Activated CD4-positive, alpha-beta T cell treated with anti-CD3 and anti-CD28 coated beads for 1 hour (primary cell): ENCODE measurements at places on chromosomes 5 and 9.

- DNase-seq: no peak
Observed at GRCh38 chr5:142316681-142317080, 8.1 kb downstream of the SPRY4 start.

GRCh38 chr9:94017939-94018531 lies 62.9 kb upstream of the BARX1 start:
- DNase-seq: no peak

GRCh38 chr5:122385286-122385685 lies 73.2 kb downstream of the SNCAIP start:
- no peak for DNase-seq

DNA sequence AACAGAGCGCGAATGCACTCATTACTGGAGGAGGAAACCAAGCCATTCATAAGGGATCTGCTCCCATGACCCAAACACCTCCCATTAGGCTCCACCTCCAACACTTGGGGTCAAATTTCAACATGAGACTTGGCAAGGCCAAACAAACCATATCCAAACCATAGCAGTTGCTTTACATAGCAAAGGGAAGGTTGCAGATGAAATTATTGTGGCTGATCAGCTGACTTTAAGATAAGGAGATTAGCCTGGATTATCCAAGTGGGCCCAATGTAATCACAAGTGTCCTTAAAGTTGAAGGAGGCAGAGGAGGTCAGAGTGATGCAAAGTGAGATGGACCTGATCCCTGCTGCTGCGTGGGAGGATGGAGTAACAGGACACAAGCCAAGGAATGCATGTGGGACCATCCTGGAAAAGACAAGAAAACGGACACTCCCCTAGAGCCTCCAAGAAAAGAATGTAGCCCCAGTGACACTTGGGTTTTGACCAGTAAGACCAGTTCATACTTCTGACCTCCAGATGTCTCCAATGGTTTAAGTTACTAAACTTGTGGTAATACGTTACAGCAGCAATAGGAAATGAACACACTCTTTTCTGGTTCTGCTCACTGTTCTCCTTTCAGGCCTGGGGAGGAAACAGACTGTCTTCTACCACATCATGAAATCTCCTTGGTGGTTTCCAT lies 167.3 kb downstream of the GNAQ start:
- DNase-seq: no peak

DNA sequence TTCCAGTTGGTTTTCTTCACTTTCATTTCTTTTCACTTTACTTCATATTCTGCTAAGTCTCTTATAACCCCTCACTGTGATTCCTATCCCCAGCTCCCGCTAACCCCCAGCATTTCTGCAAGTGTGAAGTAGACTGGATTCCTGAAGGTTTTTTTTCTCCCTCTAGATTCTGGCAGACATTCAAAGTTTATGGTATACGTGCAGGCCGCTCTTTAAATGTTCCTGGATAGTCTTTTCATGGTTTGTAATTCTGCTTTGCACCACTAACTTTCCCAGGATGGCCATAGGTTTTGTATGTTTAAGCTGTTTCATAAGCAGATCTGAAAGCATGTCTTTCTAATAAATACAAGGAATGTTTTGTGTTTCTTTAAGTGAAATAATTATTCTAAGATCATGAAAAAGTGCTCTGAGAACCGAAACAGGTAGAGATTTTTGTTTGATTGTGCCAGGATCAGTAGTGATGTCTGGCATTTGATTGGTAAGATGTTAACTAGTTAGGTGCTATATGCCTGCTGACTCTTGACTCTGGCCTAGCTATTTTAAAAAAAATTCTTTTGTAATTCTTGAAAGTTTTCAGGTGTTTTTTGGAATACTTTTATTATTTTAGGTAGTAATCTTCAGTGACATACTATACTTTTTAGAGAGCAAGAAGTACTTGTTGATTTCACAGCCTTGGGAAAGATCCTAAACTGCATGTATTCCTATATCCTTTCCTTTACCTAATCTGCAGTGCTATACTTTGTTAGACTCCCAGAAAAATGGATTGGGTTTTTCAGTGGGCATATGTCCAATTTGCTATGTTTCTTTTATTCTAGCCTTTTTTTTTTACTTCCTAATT lies 29.7 kb downstream of the CNOT6 start:
- no peak for DNase-seq

DNA sequence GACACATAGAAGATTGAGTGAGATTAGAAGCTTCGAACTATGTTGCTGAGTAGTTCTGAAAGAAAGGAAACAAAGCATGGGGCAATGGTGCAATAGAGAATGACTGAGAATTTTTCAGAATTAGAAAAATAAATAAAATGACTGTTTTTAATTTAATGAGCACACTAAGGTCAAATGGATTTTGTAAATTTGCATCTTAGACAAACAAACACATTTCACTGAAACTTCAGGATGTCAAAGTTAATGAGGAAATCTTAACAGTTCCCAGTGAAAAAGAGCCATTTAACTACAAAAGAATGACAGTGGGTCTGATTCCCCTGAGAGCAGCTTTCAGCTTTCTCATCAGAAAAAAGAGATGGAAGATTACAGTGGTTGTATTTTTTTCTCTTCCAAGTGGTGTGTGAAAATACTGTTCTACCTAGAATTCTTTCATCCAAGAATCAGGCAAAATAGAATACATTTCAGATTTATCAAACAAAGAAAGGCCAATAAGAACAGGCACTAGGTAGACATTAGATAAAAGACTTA lies 591.9 kb downstream of the SEMA5A start:
- no peak for DNase-seq

- no peak for DNase-seq
Observed at GRCh38 chr9:137333016-137333671, 31.1 kb upstream of the NRARP start.

GRCh38 chr9:136521537-136521936 lies 24.3 kb downstream of the NOTCH1 start:
- no peak for DNase-seq

DNA sequence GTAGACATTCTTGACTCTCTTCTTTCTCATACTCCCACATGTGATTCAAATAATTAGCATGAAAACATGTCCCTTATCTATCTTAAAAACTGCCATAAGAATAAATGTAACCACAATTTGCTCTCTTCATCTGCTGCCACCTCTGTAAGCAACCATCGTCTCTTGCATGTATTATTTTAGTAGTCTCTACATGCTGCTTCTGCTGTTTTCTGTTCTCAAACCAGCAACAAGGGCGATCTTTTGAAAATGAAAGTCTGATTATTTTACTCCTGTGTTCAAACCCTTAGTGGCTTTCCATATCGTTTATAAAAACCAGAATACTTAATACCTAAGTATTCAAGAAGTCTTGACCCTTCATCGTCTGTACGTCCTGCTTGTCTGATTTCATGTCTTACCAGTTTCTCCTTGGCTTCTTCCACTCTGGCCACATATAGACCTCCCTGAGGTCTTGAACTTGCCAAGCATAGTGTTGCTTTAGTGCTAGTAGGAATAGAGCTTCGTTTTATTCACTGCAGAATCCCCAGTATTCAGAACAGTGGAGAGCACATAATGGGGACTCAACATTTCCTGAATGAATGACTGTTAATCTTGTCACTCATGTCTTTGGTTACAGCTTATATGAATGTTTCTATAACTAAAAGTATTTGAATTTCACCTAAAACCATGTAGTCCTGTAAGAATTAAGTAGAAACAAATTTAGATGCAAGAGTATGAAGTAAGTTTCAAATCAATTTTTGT lies 10.6 kb downstream of the CDC42SE2 start:
- DNase-seq: no peak

- no peak for DNase-seq
Observed at GRCh38 chr5:142821733-142822487, 51.7 kb downstream of the ARHGAP26 start.

- no peak for DNase-seq
Observed at GRCh38 chr5:146369691-146370090, 31.1 kb downstream of the POU4F3 start.

DNA sequence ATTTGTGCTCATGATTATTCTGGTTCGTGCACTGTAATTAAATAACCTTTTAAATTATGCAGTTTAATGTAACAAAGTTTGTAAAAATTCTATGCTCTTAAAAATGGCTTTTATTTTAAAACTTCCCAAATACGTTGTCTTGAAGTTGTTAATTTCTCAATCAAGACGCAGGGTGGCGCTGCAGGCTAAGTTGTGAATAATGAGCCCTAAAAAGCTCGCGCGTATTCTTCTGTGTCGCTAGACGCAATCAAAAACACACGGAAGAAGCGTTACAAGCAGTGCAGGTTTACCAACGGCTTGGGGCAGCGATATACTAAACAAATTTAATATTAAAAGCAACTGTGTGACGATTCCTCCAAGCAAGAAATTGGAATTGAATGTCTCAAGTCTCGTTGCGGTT lies at the start of gene PCDHB4:
TSS of gene PCDHB4 (plus strand) at position 256 of the 400 bp plus-strand sequence. CDS start 181 bp downstream, outside the sequence.
- no peak for DNase-seq

DNA sequence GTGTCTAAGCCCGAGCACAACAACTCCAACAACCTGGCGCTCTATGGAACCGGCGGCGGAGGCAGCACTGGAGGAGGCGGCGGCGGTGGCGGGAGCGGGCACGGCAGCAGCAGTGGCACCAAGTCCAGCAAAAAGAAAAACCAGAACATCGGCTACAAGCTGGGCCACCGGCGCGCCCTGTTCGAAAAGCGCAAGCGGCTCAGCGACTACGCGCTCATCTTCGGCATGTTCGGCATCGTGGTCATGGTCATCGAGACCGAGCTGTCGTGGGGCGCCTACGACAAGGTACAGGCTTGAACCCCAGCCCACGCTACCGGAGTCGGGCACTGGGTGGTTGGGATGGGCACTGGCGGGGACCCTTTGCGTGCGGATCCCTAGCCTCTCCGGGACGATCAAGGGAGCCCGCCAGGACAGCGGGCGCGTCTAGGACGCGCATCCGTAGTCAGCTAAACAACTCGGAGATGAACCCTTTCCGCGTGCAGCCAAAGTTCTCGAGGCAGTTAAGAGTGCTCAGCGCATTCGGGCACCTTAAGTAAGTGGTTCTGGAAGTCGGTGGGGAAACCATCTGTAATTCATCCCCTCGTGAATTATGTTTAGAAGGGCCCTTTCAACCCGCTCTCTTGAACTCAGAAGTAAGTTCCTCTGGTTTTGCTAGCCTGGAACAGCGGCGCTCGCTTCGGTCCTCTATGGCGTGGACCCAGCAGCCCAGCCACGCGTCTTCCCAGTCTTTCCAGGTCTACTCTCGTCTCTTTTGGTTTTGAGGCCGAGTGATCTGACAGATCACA lies 1.3 kb downstream of the KCNN2 start:
- no peak for DNase-seq

DNA sequence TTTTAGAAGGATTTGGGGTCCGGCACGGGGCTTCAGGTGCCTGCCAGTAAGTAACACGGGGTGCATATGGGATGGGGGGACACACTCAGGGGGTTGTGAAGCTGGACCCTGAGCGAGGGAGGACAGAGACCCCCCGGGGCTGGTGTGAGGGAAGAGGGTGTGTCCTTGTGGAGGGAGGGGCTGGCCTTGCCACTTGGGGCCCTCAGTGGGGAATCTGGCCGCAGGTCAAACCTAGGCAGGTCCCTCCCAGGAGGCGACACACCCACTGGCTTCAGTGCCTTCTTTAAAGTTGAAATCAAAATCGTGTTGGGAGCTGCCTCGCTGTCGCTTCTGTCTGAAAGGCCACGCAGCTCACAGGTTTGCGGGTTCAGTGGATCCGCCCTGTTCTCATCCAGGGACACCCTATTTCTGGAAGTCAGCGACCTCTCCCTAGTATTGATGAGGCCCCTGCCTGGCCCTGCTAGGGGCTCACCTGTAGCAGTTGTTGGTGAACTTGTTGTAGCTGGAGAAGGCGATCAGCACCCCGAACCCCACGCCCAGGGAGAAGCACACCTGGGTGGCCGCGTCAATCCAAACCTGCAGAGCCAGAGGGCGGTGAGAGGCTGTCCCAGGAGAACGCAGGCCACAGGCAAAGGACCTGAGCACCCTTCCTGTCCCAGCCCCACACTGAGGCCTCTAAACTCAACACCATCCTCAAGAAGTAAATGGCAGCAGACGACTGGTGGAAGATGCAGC lies 29.4 kb downstream of the SLC6A3 start:
- no peak for DNase-seq

DNA sequence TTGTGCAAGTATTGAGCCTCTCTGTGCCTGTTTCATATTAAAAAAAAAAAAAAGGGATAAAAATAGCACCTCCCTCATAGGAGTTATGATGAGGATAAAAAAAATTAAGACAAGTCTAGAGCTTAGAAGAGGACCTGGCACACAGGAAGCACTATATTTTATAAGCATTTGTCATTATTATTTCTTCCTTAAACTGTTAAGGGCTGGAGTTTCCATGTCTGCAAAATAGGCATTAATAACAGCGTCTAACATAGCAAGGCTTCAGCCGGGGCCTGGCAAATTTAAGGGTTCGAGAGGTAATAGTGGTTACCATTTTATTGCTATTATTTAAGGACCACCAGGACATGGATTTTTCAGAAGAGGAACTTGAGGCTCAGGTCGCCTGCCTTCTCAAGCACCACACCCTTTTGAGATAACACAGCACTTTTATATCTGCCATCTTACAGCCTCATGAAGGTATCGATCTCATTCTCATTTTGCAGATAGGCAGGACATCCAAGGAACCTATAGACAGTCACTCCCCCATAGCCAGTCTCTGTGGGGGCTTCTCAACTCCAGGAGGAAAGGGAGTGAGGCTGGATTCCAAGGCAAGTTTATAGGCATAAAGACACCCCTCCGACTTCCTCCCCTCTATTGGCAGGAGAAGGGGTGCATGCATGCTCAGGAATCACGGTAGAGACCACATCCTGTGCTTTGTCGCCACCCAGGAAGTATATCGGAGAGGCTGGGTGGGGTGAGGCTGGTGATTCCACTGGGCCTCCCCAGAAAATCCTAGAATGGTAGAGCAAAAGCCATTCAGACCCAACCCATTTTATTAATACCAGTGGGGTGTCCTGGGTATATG lies 2.4 kb downstream of the ANXA6 start:
- peak; percentile 50 for DNase-seq

- DNase-seq: no peak
Observed at GRCh38 chr9:96021551-96022444, 146.3 kb downstream of the ERCC6L2 start.

DNA sequence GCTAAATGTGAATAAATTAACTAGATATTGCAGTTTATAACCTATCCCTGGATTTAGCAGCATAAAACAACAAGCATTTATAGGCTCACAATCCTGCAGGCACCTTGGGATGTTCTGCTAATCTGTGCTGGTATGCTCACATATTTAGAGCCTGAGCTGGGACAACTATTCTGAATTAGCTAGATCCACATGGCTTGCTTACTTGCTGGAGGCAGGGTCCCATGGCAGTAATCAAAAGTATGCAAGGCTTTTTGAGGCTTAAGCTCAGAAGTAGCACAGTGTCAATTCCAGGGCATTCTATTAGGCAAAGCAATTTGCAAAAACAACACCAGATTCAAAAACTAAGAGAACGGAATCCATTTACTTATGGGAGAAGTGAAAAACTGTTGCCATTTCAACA lies 745.0 kb upstream of the ACO1 start:
- DNase-seq: no peak

- DNase-seq: no peak
Observed at GRCh38 chr5:53323511-53323910, 156.9 kb upstream of the FST start.
